ENCODE measurements at places on chromosomes 7 and 10. TPM values are rescaled to one million over a fixed set of nuclear protein-coding genes. Genes with fewer than 3 reads are reported as not detected.

Gene FAM24B
- 14.2 TPM for total RNA-seq

Gene FBXO24
- total RNA-seq: 0.14 TPM

Gene HOXA10
- total RNA-seq: 9.0 TPM

Gene ETV1
- 2.7 TPM for total RNA-seq

Gene CTNNA3
- total RNA-seq: not detected

Gene ELMO1
- total RNA-seq: 2.2 TPM

Gene MYH16
- total RNA-seq: 0.87 TPM

Gene VAX1
- total RNA-seq: 1.4 TPM

Gene SGMS1
- 28.0 TPM for total RNA-seq

Gene ITPRID1
- not detected for total RNA-seq

Gene COBL
- 4.7 TPM for total RNA-seq

Gene TYSND1
- 17.2 TPM for total RNA-seq

Gene IRF5
- 14.9 TPM for total RNA-seq

Gene POLR2J2
- 0.75 TPM for total RNA-seq

Gene SPDYE2B
- not detected for total RNA-seq

Gene NEUROG3
- not detected for total RNA-seq

Gene CD36
- total RNA-seq: not detected

Gene SLC18A3
- not detected for total RNA-seq

Gene FAM13C
- not detected for total RNA-seq

Gene FOXI2
- total RNA-seq: not detected

Gene PTN
- not detected for total RNA-seq

Gene CYP3A4
- total RNA-seq: not detected

Gene NPC1L1
- total RNA-seq: 0.07 TPM

Gene GIMAP4
- total RNA-seq: not detected

Gene TSPAN13
- 12.8 TPM for total RNA-seq

Gene INSYN2A
- 1.5 TPM for total RNA-seq

Gene ZNF32
- total RNA-seq: 19.1 TPM

Measured in A549 treated with CpdA at 1 μM for 4 hours (cell line).